GF-D8 (cell line): ENCODE measurements at places on chromosomes 3 and 15.
A peak's percentile ranks its signal among the peaks of the same experiment; 100 is the strongest.

- DNase-seq: no peak
Measured at GRCh38 chr3:158519776-158520175, 51.2 kb upstream of the MLF1 start.

GRCh38 chr15:73568564-73569280 lies 64.5 kb downstream of the NPTN start:
- no peak for DNase-seq

DNA sequence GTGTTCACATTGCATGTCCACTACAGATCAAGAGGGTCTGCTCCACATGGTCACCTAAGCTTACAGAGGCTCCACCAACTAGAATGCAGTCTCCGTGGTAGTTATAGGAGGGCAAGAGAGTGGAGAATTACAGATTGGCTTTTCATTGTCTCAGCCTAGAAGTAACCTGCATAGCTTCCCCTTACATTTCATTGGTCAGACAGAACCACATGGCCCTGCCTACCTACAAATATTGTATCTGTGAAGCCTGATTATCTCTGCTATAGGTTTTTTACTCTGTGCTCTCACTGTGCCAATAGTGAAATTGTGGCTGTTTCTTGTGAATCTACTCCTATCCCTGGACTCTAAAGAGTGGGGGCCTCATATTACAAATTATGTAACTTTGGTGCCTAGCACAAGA lies 2.5 kb upstream of the TLNRD1 start:
- DNase-seq: no peak

DNA sequence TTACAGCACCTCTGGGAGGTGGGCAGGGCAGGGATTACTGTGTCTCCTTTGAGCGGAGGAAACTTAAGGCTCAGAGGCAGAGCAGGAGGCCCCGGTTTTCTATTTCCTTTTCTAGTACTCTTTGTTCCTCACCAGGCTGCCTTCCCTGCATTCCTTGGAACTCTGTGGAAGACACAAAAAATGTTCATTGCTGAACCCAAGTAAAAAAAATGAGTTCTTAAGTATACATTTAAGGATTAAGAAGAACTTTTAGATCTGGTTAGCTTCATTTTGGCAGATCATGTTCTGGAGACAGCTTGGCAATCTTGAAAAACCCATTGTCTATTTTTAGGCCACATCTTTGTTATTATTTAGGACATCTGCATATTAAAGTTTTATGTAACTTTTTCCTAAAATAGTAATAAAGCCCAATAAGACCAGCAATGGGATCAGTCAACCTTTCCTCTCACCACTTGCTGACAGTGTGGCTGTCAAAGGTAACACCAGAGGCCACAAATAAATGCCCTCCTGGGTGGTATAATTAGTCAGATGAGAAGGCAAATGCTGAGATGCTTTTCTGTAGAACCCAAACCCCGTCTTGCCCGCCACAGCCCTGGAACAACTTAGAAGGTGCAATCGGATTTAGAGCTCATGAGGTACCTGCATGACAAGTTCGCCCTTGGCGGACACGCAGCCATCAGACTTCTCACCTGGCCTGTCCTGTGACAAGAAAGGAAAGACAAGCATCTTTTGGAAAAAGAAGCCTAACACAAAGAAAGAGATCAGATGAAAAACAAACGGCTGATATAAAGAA lies 97.2 kb downstream of the DGKG start:
- DNase-seq: no peak

GRCh38 chr3:100076731-100077529 lies 37.4 kb downstream of the FILIP1L start:
- no peak for DNase-seq

- no peak for DNase-seq
Measured at GRCh38 chr3:557972-558371, 361.4 kb downstream of the CHL1 start.

- DNase-seq: no peak
Measured at GRCh38 chr15:81072551-81072950, 61.5 kb upstream of the CFAP161 start.

GRCh38 chr3:188680189-188680588 lies 491.6 kb upstream of the TPRG1 start:
- no peak for DNase-seq

DNA sequence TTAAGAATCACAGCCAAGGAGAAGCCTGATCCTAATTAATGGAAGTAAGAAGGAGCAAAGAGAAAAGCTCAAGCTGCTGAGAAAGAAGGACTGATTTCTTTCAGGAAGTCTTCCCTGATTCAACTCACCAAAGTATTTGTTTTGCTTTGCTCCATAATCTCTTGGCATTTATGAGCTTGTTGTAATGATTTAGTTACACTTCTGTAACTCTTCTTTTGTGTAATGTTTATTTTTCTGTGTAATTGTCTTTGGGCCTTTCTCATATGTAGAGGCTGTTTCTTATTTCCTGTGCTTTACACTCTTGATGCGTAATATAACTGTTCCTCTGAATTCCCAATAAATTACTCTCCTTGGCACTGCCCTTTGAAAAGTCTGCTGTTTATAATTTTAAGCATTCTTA lies 80.0 kb downstream of the COL6A5 start:
- no peak for DNase-seq

- DNase-seq: peak; percentile 24
Measured at GRCh38 chr3:149934524-149934923, 36.2 kb downstream of the PFN2 start.

DNA sequence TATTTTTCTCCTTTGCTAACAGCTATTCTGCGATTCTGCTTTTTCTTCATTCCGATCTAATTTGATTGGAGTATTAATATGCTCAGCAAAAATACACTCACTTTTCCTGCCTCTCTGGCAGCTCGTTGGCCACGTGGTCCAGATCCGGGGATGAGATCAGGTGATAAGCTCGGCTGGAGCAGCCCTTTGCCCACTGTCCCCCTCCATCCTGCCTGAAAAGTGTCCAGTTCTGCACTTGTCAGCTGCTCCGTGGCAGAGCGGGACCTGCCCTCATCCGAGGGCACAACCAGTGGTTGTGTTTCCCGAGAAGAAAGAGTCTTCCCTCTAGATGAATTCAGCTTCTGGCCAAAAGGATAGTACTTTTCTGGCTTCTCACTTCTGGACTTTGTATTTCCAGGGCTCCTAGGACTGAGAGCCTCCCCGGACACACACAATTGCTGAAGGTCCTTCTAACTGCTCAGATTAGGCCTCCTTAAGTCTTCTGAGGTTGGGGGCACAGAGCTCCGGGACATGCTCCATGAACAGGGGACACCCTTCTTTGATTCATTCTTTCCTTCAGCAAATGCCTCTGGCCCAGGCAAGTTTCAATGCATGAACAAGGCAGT lies 103.9 kb upstream of the ALDH1A3 start:
- DNase-seq: no peak
